ENCODE measurements at places on chromosomes 3 and 15.
A peak's percentile ranks its signal among the peaks of the same experiment; 100 is the strongest.

- DNase-seq: peak; percentile 81
Measured at GRCh38 chr3:154120961-154121700, at the start of gene ARHGEF26. Gene ARHGEF26, plus strand, starts transcription at chr3:154121390. Its CDS starts 603 bp downstream, at chr3:154121993.

- no peak for DNase-seq
Measured at GRCh38 chr3:129506231-129506742, 22.2 kb upstream of the RHO start.

DNA sequence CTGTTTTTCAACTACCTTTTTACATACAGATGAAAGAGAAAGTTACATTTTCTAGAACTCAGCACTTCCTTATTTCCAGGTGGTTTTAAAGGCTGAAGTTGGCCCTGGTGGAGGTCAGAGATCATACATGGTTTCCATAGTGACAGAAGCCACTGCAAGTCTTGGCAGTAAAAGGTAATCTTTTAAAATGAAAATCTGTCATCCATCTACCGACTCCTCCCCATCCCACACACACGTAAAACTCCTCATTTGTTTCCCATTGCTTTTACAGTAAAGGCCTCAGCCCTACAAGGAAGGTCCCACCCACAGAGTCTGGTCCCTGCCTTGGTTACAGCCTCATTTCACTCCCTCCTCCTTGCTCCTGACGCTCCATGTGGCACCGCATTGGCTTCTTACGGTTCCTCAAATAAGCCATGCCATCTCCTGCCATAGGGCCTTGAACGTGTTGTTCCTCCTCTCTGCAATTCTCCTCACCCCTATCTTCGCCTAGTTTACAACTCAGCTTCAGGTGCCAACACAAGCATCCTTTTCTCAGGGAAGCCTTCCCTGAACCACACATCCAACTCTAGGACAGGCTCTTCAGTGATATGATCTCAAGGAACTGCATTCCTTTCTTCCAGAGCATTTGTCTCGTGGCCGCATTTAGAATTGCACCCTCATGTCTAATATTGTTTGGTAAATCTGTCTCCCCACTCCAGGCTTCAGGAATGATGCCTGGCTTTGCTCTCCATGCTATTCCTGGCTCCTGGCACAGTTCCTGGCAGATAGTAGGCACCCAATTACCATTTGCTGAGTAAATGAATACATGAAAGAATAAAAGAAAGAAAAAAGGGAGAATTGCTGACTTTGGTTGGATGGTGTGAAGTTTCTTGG, 2.6 kb downstream of the CYP19A1 start:
- DNase-seq: no peak

DNA sequence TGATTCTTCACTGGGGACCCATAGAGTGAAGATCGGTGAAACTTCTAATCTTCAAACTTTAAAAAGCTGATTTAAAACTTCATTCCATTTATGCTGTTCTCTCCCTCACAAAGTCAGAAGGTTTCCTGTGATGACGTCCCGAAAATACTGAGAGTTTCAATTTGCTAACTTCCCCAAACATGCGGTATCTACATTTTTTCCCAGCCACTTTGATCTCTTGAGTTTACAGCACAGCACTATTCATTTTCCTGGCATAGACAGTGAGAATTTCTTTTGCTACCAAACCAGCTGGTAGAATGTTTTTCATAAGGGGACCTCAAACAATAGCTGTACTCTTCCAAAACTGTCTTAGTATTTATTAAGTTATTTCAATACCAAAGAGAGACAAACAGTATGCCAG, 156.8 kb downstream of the LSAMP start:
- DNase-seq: no peak

GRCh38 chr3:18891641-18892040, 256.7 kb upstream of the KCNH8 start:
- no peak for DNase-seq
